ENCODE measurements at places on chromosomes 7 and 10.

DNA sequence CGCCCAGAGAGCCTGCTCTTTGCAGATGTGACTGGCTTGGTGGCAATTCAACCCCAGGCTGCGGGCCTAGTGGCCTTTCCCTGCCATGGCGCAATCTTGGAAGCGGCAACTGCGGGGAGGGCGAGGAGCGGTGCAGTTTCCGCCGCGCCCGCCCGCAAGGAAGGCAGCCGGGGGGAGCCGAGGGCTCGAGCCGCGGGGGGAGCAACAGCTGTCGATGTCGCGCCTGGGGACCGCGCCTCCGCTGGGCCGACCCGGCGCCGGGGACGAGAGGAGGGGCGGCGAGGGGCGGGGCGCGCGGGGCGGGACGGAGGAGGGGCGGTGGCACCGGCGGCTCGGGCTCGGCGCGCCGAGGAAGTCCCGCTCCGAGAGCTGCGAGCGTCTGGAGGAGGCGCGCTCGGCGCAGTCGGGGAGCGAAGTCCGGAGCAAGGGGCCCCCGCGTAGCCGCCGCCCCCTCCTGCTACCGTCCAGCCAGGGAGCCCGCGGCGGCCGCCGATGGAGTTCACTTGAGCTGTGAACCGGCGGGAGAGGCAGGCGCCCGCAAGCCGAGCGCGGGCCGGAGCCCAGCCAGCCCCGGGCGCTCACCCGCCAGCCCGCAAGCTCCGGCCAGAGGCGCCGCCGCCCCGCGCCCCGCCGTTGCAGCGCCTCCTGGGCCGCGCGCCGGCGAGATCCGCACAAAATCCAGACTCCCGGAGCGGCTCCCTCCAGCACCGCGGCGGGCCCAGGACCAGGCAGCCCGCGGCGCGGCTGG, 438.1 kb upstream of the GALNT17 start:
- peak; percentile 83 for DNase-seq

GRCh38 chr7:5428478-5429252, 5.0 kb upstream of the TNRC18 start:
- DNase-seq: peak; percentile 79

- DNase-seq: no peak
Measured at GRCh38 chr7:35289376-35289775, 35.5 kb upstream of the TBX20 start.

GRCh38 chr10:77869626-77870420, 56.7 kb downstream of the DLG5 start:
- DNase-seq: no peak

GRCh38 chr10:86992456-86992855, 24.2 kb downstream of the ADIRF start:
- DNase-seq: no peak

DNA sequence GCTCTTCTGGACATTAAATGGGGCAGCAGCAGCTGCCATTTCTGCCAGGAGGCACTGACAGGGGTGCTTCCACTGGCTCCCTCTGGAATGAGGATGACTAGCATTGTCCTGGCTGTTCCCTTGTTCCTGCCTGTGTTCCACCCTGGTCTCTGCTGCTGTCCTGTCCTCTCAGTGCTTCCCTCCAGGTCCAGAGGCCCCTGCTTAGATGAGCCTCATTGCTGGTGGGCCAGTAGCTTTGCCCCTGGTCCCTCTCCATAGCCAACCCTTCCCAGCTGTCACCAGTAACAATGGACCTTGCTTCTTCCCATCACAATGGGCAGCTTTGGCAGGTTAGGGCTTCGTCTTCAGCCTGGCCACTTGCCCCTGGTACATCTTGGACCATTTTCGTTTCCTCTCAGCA, 561.1 kb downstream of the TCERG1L start:
- no peak for DNase-seq

DNA sequence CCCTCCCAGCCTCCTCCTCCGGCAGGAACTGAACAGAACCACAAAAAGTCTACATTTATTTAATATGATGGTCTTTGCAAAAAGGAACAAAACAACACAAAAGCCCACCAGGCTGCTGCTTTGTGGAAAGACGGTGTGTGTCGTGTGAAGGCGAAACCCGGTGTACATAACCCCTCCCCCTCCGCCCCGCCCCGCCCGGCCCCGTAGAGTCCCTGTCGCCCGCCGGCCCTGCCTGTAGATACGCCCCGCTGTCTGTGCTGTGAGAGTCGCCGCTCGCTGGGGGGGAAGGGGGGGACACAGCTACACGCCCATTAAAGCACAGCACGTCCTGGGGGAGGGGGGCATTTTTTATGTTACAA, 83.3 kb downstream of the PAX2 start:
- no peak for DNase-seq

DNA sequence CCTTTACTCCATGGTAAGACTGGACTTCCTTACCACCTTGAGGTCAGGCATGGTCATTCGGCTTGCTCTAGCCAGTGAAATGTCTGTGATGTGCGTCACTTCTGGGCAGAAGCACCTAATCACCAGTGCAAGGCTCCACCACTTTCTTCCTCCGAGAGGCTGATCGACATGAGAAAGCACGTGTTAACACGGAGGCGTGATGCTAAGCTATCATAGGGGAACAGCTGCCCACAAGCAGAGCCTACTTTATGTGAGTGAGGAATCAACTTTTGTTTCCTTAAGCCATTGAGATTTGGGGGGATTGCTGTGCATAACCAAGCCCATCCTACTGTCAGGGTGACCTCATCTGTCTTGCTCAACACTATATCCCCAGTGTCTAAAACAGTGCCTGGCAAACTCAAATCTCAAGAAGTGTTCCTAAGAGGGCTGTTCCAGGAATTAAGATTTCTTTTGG, 23.1 kb upstream of the SAR1A start:
- DNase-seq: no peak

- DNase-seq: no peak
Measured at GRCh38 chr7:77858278-77858677, 59.7 kb downstream of the PHTF2 start.

DNA sequence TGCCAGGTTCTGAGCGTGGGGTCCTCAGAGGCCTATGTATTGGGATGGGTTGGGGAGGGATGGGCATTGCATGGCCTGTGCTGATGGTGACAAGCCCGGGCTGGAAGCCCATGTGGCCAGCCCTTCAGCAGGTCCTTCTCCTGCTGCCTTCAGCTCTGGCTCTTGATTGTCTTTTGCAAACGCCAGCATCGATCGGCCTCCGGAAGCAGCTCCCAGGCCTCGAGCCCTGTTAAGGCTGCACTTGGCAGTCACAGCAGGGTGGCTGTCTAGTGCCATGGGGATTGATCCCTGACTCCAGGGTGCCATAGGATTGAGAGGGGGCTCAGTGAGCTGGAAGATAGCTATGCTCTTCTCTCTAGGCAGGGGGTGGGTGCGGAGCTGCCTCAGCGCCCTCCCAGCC, 51.4 kb downstream of the CDH23 start:
- no peak for DNase-seq

GRCh38 chr10:93566435-93567276, at the start of gene FFAR4:
FFAR4 (plus strand) TSS chr10:93566665; CDS start chr10:93566721, 56 bp downstream.
- peak; percentile 54 for DNase-seq

DNA sequence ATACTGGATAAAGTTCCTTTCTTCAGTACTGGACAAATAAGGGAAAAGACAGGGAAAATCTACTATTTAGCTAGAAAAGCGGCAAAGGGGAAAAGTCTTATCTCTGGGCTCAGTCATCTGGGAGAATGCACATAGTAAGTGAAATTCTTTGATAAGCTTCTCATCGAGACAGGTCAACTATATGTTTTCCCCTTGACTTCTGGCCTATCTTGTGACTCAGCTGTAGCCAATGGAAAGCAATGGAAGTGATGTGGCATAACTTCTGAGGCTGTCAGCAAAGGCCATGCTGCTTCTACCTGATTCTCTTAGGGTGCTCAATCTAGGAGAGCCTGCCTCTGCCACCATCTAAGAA, 91.9 kb downstream of the PCGF5 start:
- no peak for DNase-seq

GRCh38 chr7:50268990-50269389, 35.5 kb upstream of the IKZF1 start:
- DNase-seq: no peak

- DNase-seq: no peak
Measured at GRCh38 chr7:50625360-50625759, 60.2 kb upstream of the DDC start.

DNA sequence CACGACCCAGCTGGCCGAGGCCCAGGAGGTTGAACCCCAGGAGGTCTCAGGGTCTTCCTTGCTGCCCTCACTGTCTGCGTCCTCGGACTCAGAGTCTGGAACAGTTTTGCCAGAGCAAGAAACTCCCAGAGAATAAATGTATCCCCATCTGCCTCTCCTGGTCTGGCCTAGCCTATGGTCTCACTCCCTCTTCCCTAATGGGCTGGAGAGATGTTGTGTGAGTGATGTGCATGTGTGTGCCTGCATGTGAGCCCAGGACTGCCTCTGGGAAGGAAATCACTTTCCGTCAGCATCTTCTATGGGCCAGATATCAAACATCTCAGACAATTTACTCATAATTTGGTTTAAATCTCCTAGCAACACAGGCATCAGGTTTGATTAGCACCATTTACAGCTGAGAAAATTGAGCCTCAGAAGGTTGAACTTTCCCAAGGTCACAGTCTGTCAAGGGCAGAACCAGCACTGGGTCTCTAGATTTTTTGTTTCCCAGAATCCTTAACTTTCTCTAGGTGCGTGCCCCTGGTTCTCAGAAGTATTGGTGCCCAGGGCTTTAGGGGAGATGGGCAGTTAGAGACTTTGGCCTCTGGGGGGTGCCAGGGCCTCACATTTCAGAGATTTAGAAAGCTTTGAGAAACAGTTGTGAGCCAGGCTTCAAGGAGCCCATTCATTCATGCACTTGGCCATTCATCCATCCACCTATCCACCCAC, 4.9 kb downstream of the TMEM270 start:
- peak; percentile 33 for DNase-seq

- DNase-seq: no peak
Measured at GRCh38 chr10:14261336-14261735, 69.4 kb downstream of the FRMD4A start.

DNA sequence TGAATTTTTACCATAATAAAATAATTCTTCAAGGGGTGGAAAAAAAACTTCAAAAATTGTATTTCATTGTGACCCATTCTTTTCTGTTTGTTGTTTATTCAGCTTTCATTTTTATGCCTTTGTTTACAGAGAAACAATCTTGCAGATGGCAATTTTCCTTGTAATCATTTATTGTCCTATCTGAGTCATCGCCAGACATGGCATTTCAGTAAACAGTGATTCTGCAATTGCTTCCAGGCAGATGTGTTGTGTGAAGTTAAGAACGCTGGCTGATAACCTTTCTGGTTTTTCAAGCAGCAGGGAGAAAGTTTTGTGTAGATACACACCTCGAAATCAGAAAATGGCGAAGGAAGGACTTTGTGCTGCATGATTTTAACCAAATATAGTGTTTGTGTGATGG, 80.7 kb upstream of the RPA3 start:
- peak; percentile 64 for DNase-seq

DNA sequence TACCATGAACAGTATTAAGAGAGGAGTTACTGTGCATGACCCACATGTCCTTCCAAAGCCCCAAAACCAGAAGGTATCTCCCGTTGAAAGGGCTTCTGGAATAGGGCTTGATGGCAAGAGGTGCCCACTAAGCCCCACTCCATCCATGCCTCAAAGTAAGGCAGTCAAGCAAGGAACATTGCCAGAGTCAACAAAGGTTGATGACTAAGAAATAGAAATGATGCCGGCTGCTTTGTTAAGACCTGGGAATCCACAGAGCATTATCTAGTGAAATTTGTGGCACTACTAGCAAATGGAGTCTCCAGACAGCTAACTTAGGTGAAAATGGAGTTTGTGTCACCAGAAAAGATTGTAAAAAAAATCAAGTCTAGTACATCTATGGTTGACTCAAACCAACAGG, 6.2 kb downstream of the SFR1 start:
- no peak for DNase-seq

DNA sequence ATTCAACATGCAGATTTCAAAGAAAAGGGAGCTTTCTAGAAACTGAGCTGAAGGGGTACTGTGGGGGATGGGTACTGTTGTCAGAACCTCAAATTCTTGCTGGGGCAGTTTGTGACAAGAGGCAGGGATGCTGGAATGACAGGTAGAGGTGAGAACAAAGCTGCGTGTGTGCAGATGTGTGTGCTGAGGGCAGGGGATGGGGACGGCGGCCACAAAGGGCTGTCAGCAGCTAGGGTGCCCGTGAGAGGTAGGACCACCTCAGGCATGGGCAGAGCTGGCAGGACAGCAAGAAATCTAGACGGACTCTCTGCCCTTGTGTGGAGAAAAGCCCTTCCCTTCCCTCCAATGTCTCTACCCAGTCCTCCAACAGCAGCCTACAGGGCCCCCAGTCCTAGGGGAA, 14.4 kb upstream of the BAZ1B start:
- DNase-seq: no peak

DNA sequence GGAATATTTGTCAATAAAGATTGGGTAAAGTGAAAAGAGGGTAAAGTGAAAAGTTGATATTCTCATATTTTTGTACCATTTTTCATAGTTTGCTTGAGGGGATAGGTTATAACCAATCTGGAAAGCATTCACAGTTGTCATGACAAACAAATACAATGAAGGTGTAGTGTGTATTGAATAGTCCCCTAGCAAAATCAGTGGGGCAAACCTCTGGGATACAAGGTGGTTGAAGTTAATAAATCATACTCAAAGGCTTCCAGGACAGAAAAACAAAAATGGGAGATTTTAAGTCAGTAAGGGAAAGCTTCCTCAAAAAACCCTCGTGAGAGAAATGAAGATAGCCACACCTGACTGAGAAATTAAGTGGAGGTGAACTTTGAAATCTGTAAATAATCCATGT, 39.4 kb downstream of the PHTF2 start:
- DNase-seq: no peak

DNA sequence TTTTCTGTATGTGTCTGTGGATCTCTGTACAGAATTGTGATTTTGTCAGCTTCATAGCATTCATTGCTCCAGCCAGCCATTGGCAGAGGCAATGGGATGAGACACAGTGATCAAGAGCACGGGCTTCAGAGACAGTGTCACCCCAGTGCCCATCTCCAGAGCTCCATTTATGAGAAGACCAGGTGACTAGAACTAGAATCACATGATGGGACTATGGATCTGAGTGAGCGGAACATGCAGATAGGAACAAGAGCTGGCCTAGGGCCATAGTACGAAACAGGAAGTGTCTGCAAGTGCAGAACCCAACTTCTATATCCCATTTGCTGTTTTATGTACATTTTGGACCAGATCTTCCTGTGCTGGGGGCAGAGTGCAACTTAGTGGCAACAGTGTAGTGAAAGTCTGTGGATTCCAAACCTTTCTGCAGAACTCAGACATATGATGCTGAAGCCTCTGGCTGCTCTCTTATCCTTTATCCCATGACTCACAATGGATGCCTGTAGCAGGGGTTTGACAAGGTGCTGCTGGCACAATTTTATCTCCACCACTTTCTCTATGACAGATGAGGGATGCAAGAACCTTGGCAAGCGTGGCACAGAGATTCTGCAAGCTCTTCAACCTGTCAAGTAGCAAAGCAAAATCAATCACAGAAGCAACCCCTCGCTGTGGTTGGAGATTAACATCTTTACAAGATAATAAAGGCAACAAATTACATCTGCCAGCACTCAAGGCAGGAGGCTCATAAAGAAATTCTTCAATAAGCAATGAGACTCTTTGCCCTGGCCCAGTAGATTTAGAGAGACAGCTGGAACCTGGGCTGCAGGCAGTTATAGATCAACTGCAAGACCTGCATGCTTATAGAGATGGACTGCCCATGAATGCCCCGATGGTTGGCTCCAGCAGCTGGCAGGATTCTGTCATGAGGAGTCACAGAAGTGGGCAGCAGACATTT, 681.3 kb downstream of the TNS3 start:
- DNase-seq: peak; percentile 8

- DNase-seq: peak; percentile 4
Measured at GRCh38 chr7:71251706-71252105, 119.8 kb downstream of the GALNT17 start.

Data from LoVo (cell line).